Mesenchymal stem cell (in vitro differentiated cells and primary cell): ENCODE measurements at places on chromosomes 2 and 18.

DNA sequence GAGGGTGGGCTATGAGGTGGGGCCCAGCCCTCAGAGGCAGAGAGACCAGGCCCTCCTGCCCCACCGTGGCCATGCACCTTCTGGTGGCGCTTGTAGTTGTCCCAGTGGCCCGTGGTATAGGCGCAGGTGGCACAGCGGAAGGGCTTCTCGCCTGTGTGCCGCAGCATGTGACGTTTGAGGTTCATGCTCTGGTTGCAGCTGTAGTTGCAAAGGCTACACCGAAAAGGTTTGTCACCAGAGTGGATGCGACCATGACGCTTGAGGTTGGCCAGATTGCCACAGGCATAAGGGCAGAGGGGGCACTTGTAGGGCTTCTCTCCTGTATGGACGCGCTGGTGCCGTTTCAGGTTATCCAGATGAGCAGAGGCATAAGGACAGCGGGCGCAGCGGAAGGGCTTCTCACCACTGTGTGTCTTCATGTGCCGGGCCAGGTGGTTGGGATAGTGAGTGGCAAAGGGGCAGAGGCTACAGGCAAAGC lies 2.9 kb downstream of the ZNF513 start:
- H3K36me3 ChIP-seq, result peaks cover 76% of the 10 kb centered on the region
- H3K27me3 ChIP-seq, result no peaks in the 10 kb centered on the region
- H3K4me1 ChIP-seq, result peaks cover 23% of the 10 kb centered on the region
- H3K4me3 ChIP-seq, result no peak overlapping the region
- DNase-seq, result no peak
- H3K27ac ChIP-seq, result no peak overlapping the region

DNA sequence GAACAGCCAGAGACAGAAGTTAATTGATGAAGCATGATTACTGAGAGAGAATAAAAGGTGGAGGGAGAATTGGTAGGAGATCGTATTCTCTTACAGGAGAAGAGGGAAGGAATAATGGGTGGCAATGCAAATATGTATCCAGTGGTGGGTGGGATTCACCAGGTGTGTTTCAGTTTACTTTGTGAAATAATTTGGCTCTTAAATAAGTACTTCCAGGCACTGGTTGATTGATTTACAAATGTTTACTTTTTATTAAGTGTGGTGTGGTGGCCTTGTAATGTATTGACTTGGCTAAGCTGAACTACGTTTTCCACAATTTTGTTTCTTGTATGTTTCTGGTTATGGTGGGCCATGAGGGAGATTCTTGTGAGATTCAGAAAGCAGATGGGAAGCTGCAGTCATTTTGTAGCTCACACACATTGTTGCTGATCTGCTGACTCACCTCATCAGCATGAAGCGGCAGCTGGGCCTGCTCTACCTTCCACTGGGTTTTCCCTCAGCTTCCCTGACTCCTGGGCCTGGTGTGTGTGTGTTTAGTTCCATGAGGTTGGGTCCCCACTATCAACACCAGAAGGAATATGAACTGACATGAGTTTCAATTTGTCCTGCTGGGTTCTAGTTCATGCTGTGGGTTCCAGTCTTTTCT lies 32.6 kb downstream of the MYL12B start:
- H3K4me3 ChIP-seq, result no peak overlapping the region
- H3K4me1 ChIP-seq, result peaks cover 9% of the 10 kb centered on the region
- no peak overlapping the region for H3K27ac ChIP-seq
- H3K36me3 ChIP-seq, result no peaks in the 10 kb centered on the region

- no peak overlapping the region for H3K27ac ChIP-seq
- H3K36me3 ChIP-seq, result no peaks in the 10 kb centered on the region
- H3K4me1 ChIP-seq, result peaks cover 2% of the 10 kb centered on the region
- no peak overlapping the region for H3K4me3 ChIP-seq
Measured at GRCh38 chr2:42171396-42171980, 2.3 kb downstream of the EML4 start.

DNA sequence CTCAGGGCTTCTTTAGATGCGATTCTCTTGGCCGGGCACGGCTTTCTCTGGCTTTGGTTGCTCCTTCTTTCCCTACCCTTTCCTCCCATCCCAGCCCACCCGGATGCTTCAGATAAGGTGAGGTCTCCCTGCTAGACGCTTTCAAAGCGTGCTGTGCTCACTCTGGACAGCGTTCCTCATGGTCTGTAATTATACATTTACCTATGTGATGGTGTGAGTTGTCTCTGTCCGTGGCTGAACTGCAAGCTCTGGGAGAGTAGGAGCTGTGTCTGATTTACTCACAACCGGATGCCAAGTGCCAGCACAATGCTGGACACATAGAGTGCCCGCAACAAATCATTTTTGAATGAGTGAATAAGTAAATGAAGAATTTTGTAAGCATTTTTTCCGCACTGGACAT lies 26.8 kb upstream of the PNPT1 start:
- no peaks in the 10 kb centered on the region for H3K36me3 ChIP-seq
- DNase-seq, result no peak
- no peak overlapping the region for H3K4me3 ChIP-seq
- no peaks in the 10 kb centered on the region for H3K4me1 ChIP-seq

GRCh38 chr2:200352636-200353035 lies 46.1 kb downstream of the SPATS2L start:
- H3K27me3 ChIP-seq, result no peaks in the 10 kb centered on the region
- no peak overlapping the region for H3K4me3 ChIP-seq
- H3K27ac ChIP-seq, result peak overlapping the region; percentile 81
- no peaks in the 10 kb centered on the region for H3K36me3 ChIP-seq
- DNase-seq, result peak; percentile 60
- H3K4me1 ChIP-seq, result peaks cover 5% of the 10 kb centered on the region

- no peak overlapping the region for H3K27ac ChIP-seq
- H3K4me3 ChIP-seq, result no peak overlapping the region
- no peaks in the 10 kb centered on the region for H3K36me3 ChIP-seq
Measured at GRCh38 chr18:79062806-79063205, 6.4 kb upstream of the ATP9B start.

DNA sequence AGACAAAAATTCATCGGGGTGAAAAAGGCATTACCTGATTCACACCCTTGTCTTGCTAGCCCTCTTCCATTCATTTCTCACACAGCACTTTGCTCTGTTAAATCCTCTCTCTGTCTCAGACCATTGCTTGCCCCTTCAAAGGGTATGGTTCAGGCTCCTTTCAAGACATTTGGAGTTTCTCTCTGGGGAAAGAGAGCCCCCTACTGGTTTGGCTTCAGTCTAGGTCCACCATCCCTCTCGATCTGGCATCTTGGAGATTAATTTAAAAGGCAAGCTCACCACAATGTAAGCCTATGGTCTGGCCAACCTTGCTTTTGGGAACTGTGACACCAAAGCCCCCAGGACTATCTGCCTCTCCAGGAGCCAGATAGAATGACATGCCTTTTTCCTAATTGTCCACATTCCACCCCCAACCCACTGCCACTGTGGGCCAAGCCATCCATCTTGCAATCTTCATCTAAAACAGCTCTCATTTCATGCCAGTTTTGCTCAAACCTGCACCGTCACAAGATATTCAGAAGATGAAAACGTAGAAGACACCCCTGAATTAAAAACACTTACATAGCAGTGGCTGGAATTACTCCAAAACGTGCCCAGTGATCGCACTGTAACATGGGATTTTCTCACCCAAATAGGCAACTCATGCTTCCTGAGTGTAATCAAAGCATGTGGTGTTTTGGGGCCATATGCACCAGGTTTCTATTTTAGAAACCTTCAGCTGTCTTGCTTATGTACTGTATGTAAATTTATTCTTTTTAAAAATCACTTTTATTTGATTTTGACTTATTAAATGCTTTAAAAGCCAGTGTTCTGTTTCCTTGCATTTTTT lies 93.9 kb downstream of the FARSB start:
- no peak overlapping the region for H3K4me3 ChIP-seq
- peaks cover 2% of the 10 kb centered on the region for H3K4me1 ChIP-seq
- no peak overlapping the region for H3K27ac ChIP-seq

DNA sequence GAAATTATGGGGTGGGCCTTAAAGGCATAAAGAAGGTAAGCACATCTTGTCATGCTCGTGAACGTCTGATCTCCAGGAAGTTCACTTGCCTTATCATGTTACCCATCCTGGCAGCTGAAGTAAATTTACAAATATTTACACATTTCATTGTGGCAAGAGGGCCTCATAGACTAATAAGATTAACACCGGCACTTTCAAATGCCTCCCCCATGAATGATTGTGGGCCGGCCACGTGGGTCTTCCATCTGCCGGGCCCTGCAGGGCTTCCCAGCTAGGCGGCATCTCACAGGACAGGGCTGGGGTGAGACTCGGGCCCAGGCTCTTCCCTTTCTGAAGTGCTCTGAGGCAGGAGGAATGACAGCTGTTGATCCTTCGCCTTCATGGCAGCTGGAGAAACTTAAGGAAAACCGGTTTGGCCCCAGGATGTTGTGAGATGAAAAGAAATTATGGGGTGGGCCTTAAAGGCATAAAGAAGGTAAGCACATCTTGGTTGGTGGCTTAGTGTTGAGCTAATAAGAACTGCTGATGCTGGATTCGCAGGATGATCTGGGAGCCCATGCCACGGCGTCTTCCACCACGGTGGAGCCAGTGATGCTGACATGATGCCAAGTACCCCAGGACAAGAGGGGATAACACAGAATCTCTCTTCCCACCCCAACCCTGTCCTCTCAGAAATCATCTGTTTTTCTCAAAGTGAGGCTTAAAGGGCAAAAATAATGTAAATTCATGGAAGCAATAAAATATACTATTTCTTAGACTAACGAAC lies 176.3 kb downstream of the SEPTIN10 start:
- no peak for DNase-seq
- no peaks in the 10 kb centered on the region for H3K27me3 ChIP-seq
- H3K4me3 ChIP-seq, result no peak overlapping the region
- H3K4me1 ChIP-seq, result peaks cover 25% of the 10 kb centered on the region
- H3K36me3 ChIP-seq, result peaks cover 21% of the 10 kb centered on the region
- H3K27ac ChIP-seq, result no peak overlapping the region

GRCh38 chr2:96866986-96867755 lies 2.7 kb downstream of the SEMA4C start:
- H3K36me3 ChIP-seq, result peaks cover 48% of the 10 kb centered on the region
- peak overlapping the region; percentile 91 for H3K4me3 ChIP-seq
- no peaks in the 10 kb centered on the region for H3K27me3 ChIP-seq
- H3K4me1 ChIP-seq, result peaks cover 24% of the 10 kb centered on the region

DNA sequence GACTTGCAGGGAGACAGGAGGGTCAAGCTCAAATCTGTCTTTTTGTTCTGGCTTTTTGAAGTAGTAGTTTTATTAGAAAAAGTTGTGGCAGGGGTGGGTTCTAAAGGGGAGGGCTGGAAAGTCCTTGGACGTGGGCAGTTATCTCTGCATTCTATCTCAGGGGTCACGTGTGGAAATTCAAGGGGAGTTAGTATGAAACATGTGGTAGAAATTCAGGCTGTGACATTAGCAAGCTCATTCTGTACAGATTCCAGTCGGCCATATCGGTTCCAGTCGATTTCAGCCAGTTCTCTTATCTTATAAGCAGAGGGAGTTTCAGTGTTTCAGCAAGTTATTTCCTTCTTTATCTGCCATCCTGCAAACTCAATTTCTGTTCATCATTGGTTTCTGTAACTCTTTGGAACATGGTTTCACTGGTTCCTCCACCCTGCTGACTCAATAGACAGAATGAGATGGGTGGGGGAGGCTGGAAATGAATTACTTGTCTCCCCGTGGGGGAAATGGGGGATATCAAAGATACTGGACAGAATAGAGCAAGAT lies 53.0 kb downstream of the RAB27B start:
- H3K36me3 ChIP-seq, result no peaks in the 10 kb centered on the region
- no peak overlapping the region for H3K27ac ChIP-seq
- H3K4me1 ChIP-seq, result no peaks in the 10 kb centered on the region
- peak overlapping the region; percentile 20 for H3K4me3 ChIP-seq
- H3K27me3 ChIP-seq, result no peaks in the 10 kb centered on the region
- DNase-seq, result no peak

DNA sequence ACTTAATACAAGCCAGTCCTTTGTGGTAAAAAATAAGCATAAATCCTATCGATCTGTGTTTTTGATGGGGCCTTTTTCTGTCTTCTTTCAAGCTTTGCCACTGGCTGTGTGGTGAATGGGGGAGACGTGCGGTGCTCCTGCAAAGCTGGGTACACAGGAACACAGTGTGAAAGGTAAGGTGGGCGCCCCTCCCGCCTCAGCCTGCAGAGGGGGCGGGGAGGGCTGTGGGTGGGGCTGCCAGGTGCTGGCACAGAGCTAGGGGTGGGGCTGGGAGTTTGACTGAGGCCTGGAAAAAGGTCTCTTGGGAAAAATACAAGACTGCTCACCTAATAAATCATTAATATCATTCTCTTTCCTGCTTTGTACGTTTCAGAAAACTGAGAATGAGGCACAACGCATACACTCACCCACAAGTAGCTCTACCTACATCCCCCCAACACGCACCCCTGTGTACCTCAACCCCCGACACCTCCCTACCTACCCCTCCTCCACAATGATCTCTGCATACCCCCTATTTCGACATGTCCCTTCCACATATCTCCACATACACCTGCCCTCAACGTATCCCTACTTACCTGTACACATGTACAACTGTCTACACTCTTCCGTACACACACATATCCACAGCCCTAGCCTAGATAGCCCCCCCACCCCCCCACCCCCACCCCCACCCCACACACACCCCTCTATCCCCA lies 129.7 kb upstream of the TTC39C start:
- no peak overlapping the region for H3K4me3 ChIP-seq
- H3K27ac ChIP-seq, result no peak overlapping the region
- no peak for DNase-seq
- H3K36me3 ChIP-seq, result peaks cover 5% of the 10 kb centered on the region
- H3K27me3 ChIP-seq, result no peaks in the 10 kb centered on the region
- peaks cover 4% of the 10 kb centered on the region for H3K4me1 ChIP-seq

DNA sequence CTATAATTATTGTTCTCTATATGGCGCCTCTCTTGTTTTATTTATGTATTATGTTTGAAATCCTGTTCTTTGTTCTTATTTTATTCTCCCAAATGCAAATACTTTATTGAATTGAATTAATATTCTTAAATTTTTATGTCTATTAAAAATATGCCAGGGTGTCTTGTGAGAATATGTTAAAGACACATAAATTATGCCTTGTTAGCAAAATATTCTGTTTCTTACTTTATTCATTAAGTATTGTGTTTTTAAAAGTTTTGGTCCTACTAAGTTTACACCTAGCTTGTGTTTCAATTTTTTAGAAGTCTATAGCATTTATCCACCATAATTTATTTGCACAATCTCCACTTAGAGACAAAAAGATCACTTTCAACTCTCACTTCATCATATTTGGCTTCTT lies 741.5 kb upstream of the SLC39A10 start:
- no peaks in the 10 kb centered on the region for H3K27me3 ChIP-seq
- no peak for DNase-seq
- H3K27ac ChIP-seq, result no peak overlapping the region
- H3K36me3 ChIP-seq, result no peaks in the 10 kb centered on the region

- H3K36me3 ChIP-seq, result no peaks in the 10 kb centered on the region
- H3K27ac ChIP-seq, result no peak overlapping the region
- H3K27me3 ChIP-seq, result no peaks in the 10 kb centered on the region
- DNase-seq, result no peak
- no peak overlapping the region for H3K4me3 ChIP-seq
Measured at GRCh38 chr18:53509886-53510285, 714.6 kb downstream of the MBD2 start.

- no peaks in the 10 kb centered on the region for H3K36me3 ChIP-seq
- peak; percentile 89 for DNase-seq
- H3K4me3 ChIP-seq, result peak overlapping the region; percentile 31
Measured at GRCh38 chr2:110674620-110675555, 3.0 kb downstream of the BUB1 start.
